ENCODE measurements at places on chromosomes 3 and 15.

DNA sequence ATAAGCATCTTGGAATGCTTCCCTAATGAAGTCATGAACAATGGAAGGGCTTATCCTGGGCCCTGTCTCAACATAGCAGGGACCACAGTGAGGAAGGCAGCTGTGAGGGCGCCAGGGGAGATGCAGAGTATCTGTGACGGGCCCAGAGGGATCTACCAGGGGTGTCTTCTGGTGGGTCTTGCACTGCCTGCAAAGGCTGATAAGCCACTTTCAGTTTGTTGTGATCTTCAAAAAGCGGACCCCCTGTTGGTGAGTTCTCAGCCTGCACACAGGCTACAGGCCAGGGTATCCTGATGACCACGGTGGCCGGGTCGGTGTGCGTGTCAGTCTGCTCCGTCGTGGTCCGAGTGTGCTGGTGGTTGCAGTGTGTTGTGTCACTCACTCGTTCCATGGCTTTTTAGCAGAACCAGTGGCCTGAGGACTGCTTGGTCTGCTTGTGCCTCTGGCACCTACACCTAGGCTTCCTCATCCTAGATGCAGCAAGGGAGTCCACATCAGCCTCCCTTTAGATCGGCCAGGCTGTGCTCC is 46.8 kb downstream of the CHDH start:
- no peak for DNase-seq

DNA sequence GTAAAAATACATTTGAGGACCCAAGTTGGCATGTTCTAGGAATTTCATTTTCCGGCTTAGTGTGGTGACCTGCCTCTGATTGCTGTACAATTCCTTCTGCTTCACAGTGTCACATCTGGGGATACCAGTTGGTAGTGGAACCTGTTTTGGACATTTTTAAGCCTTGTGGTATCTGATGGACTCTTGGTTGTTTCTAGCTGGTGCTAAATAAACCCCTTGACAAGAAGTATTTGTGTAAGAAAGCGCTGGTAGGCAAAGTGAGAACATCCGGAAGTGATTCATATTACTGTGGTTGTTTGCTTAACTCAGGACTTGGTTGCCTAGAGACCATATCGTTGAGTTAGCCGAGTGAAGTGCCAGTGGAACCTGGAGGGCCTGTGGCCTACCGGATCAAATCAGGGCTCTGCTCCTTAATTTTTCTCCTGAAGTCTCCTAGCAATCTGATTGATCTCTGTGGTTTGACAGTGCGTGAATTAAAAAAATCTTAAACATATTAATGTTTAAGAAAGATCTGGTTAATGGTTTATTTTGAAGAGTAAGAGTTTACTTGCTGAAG is 12.8 kb downstream of the IQGAP1 start:
- DNase-seq = peak; percentile 75

DNA sequence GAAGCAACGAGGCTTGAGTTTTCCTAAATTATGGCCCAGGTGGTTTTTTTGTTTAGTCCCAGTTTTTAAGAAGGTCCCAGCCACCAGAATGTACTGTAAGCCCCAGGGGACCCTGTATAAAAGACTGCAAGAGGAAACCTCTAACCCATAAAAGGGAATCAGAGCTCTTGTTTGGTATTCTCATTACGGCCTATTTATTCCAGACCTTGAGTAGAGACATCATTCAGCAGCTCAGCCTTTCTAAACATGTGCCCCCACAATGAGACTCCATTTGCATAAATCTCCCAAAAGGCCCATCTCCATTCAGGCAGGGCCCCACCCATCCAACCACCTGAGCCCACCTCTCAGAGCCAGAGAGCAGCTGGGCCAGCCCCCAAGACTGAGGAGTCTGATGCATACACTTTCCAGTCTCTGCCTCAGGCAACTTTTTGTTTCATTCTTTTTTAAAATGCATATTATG is 25.7 kb downstream of the ZDHHC3 start:
- DNase-seq = no peak

GRCh38 chr15:69395460-69395859 is 18.7 kb upstream of the KIF23 start:
- DNase-seq = no peak

DNA sequence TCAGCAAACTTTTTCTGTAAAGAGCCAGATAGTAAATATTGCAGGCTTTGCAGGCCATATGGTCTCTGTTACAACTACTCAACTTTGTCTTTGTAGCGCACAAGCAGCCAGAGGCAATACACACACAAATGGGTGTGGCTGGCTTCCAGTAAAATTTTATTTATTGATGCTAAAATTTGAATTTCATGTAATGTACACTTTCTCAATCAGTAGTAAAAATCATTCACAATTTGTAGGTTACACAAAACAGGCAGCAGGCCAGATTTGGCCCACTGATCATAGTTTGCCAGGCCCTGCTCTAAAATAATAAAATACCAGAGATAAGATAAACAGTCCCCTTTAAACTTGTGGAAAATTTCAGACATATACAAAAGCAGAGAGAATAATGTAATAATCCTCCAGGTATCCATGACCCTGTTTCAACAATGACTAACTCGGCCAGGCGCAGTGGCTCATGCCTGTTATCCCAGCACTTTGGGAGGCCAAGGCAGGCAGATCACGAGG is 330.3 kb downstream of the SHQ1 start:
- no peak for DNase-seq

GRCh38 chr15:78537266-78537905 is 2.9 kb upstream of the PSMA4 start:
- DNase-seq = no peak

DNA sequence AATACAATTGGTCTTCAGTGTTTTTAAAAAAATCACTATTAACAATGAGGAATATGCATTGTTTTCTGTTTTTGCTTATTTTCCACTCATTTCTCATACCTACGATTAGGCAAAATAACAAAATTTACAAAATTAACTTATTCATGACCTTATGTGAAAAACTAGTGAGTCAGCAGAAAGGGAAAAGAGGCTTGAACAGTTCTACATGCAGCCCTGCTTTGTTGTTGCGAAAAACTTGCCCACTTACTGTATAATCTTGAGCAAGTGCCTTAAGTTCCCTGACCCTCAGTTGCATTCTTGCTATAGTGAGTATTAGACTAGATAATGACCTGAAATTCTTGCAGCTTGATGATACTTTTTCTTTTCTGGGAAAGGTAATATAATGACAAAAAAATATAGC is 551.1 kb upstream of the BCHE start:
- no peak for DNase-seq

DNA sequence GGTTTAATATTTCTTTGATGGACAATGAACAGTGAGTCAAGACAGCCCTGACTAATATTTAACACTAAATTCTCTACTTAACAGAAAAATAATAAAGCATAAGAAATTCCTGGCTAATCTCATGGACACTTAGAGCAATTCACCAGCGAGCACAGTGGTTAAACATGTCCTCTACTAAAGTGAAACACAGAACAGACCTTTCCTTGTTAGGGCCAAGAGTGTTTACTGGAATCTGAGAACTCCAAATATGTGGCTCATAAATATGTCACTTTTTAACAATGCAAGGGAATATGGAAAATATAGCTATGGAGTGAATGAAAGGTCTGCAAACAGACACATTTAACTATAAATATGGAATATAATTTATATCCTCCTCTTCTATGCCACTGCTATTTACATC is 18.6 kb upstream of the IGSF10 start:
- DNase-seq = no peak

DNA sequence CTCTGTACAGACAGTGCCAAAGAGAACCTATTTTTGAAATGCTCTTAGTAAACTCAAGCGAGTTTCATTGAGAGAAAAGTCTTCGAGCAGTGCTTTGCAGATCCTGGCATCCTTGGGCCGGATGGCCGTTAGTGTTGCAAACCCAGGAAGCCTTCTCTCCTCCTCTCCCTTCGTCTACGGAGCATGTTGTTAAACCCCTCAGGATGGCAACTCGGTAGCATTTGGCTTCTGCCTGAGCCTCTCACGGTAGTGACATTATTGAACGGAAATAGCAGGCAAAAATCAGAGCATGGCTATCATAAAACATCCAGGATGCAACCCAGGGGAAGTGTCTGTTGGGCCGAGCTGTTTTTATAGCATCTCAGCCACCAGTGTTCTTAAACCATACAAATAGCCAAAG is 6.7 kb upstream of the SEC13 start:
- DNase-seq = no peak

- DNase-seq = no peak
Measured at GRCh38 chr3:146521394-146521793, 23.0 kb downstream of the PLSCR1 start.

GRCh38 chr3:12622335-12622734 is 41.6 kb downstream of the RAF1 start:
- DNase-seq = no peak

- no peak for DNase-seq
Measured at GRCh38 chr15:93759629-93760028, 471.7 kb upstream of the MCTP2 start.

GRCh38 chr3:82087958-82088357 is 326.5 kb upstream of the GBE1 start:
- no peak for DNase-seq

Measured in HuH-7 (cell line).